Keratinocyte (primary cell): ENCODE measurements at places on chromosomes 5 and 9.

GRCh38 chr5:67984546-67984945, 231.0 kb upstream of the PIK3R1 start:
- DNase-seq, result no peak

DNA sequence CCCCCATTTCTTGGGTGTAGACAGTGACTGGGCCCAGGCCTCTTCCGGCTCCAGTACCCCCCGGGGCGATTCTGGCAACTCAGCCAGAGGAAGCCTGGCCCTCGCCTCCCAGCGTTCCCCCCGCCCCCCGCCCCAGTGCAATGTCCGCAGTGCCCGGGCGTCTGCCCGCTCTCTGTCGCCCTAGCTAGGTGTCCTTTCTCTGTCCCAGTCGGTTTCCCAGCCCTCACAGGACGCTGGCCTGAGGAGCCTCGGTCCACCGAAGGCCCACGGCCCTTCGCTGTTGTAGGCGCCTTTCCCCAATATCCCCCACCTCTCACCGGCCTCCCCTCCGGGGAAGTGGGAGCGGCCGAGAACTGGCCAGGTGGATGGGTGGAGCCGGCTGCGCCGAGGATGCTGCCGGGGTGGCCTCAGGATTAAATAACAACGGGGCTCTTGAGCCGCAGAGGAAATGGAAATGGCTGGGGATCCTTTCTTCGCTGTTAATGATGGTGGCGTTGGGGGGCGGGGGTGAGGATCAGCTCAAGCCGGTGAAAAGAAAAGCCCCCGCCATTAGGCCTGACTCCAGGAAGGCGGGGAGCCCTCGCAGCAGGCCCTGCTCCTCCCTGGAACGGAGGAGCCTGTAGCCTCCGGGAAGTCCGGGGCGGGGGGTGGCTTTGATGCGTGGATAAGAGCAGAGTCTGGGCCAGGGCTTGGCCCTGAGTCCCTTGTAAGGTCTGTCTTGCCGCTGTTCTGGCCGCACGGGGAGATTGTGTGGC, 1.1 kb upstream of the SPRY4 start:
- DNase-seq, result no peak

DNA sequence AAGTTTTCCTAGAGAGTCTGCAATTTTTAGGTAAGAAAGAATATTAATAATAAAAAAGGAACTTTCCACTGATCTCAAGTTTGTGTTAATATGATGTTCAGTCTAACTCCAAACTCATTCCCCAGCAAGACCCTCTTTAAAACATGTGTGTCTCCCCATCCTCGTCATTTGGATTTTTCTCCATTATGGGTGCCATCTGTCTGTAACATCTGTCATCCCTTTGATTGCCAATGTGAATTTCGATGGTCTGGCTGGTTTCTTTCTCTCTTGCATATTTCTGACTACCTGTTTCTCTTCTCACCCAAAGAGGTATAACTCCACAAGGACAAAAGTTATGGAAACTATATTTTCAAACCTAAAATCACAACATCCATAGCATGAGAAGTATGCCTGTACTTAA, 4.4 kb downstream of the TAS2R1 start:
- no peak for DNase-seq

DNA sequence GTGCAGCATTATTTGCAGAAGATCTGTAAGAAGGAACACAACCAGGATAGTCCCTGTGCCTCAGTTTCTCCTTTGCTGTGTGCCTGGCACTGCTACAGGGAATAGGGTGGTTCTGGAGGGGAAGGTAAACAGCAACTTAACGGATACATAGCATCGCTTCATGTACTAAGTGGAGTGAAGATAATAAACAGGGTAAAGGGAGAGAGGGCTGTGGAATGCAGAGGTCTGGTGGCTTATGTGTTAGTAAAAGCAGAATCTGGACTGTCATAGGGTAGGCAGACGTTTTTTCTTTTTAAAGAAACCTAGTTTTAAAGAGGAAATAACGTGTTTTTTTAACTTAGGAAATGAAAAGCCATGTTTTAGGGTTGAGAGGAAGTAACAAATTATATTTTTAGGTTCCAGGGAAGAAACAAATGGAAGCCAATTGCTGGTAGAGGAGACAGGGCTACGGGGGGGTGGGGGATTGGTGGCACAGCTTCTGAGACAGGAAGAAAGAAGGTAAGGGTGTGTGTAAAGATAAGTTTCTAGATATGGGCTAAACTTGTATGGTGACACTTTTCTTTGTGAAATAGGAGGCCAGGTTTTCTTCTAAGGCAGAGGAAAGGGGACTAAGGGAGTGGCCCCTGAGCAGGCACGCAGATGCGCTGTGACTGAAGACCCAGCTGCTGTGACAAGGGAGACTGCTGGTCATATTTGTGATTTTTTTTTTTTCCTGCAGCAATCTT, 1.3 kb downstream of the GNG10 start:
- no peak for DNase-seq

GRCh38 chr9:112700085-112700484, 17.8 kb downstream of the INIP start:
- no peak for DNase-seq

DNA sequence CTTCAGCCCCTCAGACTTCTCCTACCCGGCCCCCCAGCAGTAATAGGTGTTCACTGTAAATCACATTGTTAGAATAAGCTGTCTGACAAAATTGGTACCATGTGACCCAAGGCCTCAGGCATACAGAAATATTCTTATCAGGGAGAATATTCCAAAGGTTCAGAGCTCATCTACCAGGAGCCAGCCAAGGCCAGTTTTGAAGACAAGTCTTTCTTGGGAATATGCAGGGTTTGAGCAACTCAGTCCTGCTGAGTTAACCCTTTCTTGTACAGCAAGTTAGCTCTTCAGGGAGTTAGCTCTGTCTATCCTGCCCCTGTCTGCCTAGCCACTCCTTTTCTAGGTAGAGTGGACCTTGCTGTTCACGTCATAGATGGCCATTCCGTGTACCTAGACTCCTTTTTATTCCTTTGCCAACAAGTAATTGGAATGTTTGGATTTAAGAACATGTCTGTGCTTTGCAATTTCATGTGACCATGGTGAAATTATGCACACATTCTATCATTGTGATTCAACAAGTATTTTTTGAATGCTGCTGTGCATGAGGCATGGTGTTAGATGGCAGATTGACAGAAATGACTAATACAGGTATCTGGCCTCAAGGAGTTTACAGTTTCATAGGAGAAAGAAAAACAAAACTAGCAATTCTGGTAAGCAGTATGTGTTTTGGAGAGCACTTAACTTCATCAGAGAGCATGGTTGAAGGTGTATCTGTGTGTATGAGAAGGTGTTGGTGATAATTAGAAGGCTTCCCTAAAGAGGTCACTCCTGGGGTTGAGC, 22.6 kb downstream of the TGFBR1 start:
- peak; percentile 85 for DNase-seq

DNA sequence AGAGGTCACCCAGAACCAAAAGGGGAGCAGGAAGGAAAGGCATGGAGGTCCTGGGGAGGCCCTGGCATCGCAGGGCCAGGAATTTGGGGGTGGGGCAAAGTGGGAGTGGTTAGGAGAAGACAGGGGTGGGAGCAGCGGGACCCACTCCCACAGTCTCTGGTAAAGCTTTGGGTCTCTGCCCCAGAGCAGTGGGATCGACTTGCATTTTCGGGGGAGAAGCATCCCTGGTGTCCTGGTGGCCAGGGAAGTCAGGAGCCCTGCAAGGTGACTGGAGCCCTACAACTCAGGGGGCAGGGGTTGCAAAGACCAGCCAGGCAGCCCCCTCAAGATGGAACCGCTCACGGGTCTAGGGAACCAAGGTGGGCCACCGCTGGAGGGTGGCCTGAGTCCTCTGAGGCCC, 22.4 kb upstream of the GTF3C5 start:
- no peak for DNase-seq

GRCh38 chr5:133723651-133724366, 111.5 kb upstream of the FSTL4 start:
- no peak for DNase-seq

DNA sequence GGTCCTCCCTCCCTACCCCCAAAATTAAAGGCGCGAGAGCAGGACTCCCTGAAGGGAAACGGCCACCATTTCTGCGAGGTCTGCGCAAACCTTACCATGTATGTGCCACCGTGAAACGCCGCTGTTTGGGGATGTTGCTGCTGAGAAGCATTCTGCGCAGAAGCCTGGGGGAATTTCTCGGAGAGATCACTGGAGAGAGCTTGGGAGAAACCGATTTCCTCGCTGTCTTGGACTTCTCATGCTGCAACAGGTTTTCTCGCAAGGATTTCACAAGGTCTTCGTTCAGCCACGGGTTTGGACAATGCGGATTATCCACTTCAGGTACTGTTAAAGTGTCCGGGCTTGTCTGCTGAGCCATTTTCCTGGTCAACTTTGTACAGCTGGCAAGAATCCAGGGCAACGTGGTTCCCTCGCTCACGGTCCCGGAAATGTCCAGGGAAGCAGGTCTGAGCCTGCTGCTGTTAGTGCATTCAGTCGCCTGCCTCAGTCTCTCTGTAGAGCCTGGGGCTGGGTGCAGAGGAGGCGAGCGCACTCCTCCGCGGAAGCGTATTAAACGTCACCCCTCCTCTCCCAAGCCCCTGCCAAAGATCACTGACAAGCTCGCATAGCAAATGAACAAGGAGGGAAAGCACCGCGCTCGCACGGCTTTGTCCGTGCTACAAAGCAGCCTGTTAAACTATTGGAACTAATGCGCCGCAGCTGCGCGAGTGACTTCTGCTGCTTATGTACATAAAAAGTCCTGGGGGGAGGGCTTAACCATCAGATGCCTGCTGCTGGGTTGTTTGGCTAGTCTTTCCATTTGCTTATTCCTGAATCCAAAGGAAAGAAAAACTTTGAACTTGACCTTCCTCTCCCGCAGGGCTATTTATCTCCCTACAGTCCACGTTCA, 125.1 kb downstream of the PDE4D start:
- DNase-seq, result peak; percentile 71

GRCh38 chr5:40575921-40576320, 103.8 kb upstream of the PTGER4 start:
- DNase-seq, result no peak

DNA sequence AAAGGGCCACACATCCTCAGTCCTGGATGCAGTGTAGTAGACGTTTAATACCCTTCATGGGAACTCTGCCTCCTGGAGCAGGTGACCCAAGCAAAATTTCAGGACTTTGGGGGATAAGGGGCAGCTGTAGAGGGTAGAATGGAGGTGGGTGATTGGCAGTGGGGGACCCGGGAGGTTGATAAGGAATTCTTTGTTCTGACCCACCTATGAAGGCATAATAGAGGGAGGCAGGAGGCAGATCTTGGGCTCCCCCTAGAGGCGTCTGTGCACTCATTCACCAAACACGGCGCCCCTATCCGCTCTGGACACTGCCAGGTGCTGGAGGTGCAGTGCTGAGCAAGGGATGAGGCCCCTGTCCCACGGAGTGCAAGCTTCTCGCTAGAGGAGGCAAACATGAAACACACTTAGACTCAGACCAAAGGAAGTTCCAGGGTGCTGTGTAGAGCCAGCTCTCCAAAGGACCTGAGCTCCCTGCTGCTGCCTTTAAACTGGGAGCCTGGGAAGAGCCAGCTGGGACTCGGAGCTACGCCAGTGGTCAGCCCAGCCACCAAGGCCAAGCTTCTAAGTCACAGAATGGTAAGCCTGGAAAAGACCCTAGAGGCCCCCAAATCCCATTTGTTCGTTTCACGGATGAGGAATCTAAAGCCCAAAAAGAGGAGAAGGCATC, 7.7 kb downstream of the IL17B start:
- no peak for DNase-seq

DNA sequence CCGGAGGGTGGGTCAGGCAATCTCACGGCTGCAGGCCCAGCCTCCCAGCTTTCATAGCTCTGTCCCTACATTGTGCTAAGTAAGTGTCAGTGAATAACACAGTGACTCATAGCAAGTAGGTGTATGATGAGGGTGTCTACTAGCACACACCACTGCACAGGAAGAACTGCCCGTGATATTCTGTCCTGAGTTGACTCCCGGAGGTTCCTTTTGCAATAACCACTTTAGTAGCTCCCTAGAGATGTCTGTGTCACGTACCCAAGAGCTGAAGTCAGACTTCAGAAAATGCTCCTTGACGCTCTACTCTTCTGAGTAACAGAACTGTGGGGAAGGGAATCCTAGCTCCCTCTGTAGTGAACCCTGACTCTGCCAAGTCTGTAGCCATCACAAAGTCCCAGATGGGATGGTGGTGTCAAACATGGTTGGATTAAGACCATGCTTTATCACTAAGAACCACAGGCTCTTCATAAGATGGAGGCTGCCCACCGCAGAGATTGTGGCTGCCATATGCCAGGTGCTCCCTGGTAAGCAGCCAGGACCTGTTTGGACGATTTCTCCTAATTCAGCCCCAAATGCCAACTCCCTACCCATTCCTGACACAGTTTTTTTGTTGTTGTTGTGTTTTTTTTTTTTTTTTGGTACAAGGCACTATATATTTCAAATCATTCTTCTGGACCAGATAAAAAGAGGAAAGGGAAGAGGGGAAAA, 352.6 kb upstream of the PANK3 start:
- no peak for DNase-seq

GRCh38 chr5:151150471-151151262, 6.9 kb downstream of the ANXA6 start:
- DNase-seq, result no peak

GRCh38 chr5:149799965-149800516, 69.9 kb downstream of the PPARGC1B start:
- no peak for DNase-seq

GRCh38 chr5:133397990-133398645, 214.2 kb downstream of the FSTL4 start:
- no peak for DNase-seq

GRCh38 chr9:123312306-123312877, 43.6 kb upstream of the CRB2 start:
- DNase-seq, result no peak

- no peak for DNase-seq
Observed at GRCh38 chr5:98401656-98402055, 371.8 kb upstream of the RGMB start.

DNA sequence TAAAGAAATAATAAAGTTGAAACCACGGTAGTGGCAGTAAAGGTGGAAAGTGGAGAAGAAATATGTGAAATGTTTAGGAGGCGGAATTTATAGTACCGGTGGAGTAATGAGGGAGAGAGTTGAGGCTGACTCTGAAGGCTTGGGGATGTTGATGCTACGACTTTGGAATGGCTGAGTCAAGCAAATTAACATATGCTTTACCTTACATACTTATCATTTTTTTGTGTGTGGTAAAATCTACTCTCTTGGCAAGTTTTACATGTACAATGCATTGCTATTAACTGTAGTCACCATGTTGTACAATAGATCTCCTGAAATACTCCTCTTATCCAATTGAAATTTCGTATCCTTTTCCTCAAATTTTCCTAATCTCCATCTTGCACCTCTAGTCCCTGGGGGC, 179.0 kb downstream of the TAF11L14 start:
- no peak for DNase-seq

DNA sequence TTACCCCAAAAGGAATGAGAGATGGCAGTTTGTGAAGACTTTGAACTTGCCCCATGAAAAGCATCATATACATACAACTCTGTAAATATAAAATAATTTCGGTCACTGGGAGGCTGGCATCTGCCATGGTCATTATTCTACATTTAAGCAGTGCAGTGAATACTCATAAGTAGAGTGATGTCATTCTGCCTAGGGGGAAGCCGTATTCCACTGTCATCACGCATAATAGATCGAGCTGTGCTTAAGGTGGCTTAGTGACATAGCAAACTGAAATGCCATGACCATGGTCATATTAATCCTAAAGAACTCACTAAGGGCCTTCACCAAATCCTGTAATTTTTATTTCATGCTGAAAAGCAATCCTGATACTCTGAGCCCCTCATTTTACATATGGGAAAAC, 42.4 kb upstream of the NR4A3 start:
- DNase-seq, result no peak
